ENCODE measurements at places on chromosomes 12 and 14.

DNA sequence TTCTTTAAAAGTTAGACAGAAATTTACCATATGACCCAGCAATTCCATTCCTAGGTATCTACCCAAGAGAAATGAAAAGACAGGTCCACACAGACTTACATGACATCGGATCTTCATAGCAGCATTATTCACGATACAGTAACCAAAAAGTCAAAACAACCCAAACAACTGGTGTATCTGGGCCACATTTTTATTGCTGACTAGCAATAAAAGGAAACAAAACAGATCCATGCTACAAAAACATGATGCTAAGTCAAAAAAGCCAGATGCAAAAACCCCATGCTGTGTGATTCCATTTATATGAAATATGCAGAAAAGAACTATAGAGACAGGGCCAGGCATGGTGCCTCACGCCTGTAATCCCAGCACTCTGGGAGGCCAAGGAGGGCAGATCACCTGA is 12.9 kb downstream of the TMEM120B start:
- no peak for DNase-seq

DNA sequence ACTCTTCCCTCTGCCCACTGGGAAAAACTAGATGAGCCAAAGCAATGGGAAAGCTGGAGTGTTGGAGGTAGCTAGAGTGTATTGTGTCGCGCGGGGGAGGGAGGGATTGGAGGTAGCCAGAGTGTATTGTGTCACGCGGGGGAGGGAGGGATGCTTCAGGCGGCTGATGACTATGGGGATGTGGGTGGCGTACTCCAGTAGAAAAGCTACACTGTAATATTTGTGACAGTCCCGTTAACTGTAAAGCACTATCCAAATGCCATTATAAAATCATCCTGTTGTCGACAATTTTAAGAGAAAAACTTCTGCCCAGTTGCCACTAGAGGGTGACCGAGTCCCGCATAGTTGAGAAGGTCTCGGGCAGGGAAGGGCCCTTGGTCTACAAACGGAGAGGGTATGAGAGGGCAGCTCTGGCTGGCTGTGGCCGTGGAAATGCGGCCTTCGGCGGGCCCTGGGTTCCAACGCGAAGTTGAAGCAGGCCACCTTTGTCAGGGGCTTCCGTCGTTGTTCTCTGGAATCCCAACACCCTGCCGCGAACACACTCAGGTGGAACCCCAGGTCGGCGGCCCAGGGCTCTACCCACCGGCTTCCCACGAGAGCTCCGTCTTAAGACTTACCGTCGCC is 15.1 kb upstream of the PLEK2 start:
- peak; percentile 73 for DNase-seq

GRCh38 chr14:21088687-21089086 is 9.8 kb downstream of the ZNF219 start:
- no peak for DNase-seq

DNA sequence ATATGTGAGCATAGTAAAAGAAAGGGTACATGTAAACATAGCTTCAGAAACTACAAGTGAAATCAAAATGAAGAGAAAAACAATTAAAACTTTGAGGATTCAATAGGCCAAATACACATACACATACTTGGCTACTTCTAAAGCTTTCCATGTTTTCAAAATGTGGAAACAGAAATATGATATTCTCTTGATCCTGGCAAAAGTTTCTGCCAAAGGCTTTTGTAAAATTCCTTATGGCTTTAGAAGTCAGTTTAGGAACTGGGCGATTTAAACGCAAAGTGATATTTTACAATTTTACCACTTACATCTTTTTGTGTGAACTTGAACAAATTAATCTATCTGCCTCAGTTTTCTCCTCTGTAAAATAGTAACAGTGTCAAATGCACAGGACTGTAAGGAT is 756.4 kb downstream of the C12orf50 start:
- no peak for DNase-seq

DNA sequence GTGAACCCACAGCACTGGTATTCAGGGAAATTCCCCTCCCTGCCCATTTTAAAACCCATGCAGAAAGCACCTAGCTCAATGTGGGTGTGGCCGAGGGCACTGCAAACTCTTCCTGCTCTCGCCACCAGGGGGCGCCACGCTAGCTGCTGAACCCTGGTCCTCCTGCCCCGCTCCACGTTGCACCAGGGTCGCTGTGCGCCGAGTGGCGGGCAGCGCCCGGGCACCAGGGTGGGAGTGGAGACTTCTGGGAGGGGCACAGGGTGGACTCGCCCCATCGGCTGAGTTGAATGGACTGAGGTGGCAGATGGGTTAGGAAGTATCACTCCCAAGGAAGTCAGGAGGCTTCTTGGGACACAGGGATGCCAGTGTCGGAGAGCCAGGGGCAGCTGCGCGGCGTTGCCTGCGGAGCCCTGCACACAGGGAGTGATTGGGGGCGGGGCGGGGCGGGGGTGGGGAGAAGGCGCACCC is 48.1 kb upstream of the BCL11B start:
- peak; percentile 81 for DNase-seq

GRCh38 chr14:79018836-79019235 is 848.7 kb downstream of the NRXN3 start:
- no peak for DNase-seq

GRCh38 chr12:1391722-1392121 is 202.7 kb downstream of the FBXL14 start:
- DNase-seq: no peak

- no peak for DNase-seq
These were observed 26.8 kb downstream of the CCNK start for GRCh38 chr14:99507860-99508640.

DNA sequence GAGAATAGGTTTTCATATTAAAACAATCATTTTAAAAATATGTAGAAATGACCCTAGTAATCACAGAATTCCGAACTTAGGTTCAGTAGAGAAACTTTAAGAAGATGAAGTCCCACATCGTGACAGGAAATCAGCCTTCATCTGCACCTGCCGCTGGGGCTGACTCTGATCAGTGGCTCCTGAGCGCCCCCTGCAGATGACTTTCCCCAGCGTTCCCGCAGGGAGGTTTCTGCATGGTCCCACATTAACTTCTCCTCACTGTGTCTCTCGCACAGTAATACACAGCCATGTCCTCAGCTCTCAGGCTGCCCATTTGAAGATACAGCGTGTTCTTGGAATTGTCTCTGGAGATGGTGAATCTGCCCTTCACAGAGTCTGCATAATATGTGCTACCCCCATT is 1131.1 kb downstream of the TMEM121 start:
- peak; percentile 75 for DNase-seq

DNA sequence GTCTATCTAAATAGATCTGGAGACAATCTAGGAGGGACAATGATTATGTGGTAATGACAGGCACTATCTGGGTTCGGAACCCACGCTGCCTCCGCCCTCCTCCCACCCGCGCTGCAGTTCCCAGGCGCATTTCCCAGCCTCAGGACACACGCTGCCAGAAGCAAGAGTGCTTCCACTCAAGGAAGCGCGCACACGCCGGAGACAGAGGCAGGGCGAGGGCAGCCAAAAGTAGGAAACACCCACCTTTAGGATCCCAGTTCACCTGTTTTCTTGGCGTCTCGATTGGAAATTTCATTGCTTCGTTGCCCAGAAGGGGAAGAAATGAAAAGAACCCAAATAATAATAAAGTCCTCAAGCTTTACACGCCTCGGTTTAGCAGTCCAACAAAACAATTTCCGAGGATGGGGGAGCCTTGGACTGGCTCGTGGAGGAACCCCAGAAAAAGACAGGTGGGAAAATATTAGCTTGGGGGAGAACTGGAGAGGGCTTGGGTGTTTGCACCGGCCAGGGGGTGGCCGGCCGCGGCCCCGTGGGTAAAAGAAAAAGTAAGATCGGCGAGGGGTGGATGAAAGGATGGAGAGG is 474 bp downstream of the KCNK10 start:
- no peak for DNase-seq

GRCh38 chr12:69936766-69937165 is 111.7 kb downstream of the MYRFL start:
- no peak for DNase-seq

- no peak for DNase-seq
These were observed 73.4 kb downstream of the SPTB start for GRCh38 chr14:64806202-64806861.

DNA sequence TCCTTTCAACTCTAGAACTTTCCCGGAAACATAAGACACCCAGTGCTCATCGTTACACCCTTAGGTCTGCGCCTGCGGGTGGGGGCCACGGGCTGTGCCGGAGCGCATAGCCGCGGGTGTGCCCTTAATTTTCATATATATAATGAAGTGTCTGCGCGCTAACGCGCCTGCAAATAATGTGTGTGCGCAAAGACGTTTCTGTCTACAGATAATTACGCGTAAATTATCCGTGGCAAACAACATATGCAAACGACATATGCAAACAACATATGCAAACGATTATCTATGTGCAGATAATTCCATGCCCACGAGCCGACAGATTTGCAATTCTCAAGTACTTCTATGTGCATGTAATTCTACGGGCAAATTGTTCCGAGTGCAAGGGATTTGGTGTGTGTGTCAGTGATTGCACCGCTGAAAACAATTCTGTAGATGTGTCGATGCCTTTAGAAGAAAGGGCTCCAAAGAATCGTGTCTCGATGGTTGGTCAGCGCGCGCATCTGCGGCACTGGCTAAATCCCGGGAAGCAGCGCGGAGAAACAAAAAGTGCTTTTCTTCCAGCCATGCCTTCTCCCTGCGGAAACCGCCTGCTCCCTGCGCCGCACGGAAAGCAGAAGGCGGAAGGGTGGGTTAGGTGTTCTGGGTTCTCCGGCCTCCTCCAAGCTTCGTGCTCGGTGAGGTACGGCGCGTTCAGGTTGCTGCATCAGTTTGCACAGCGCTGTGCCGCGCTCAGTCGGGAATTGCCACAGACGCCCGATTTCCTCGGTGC is 34.5 kb upstream of the TBX5 start:
- DNase-seq: no peak

GRCh38 chr12:127515941-127516340 is 751.0 kb upstream of the TMEM132C start:
- no peak for DNase-seq

DNA sequence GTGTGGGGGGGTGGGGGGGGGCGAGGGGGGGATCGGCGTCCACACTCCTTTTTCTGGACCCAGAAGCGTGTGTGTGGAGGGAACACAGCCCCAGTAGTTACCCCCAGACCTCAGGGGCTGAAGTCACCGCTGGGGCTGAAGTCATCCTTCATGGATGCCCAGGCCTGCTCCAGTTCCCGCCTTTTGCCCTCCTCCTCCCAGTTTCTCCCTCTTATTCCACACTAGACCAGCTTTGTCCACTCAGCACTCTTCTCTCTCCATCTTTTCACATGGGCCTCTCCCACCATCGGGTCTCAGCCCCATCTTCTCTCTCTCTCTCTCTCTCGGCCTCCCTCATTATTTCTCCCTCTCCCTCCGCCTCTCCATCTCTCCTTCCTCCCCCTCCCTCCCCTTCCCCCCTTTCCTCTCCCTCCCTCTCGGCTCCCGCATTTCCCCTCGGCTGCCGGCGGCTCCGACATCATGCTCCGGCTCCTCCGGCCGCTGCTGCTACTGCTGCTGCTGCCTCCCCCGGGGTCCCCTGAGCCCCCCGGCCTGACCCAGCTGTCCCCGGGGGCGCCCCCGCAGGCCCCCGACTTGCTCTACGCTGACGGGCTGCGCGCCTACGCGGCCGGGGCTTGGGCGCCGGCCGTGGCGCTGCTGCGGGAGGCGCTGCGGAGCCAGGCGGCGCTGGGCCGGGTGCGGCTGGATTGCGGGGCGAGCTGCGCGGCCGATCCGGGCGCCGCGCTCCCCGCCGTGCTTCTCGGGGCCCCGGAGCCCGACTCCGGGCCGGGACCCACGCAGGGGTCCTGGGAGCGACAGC is at the start of gene P3H3:
P3H3 (plus strand) TSS at position 426 of the 799 bp plus-strand sequence; CDS start at position 460, 34 bp downstream.
- DNase-seq: peak; percentile 58

- DNase-seq: no peak
These were observed 48.9 kb upstream of the FOS start for GRCh38 chr14:75229661-75230139.

All from activated T-cell treated with anti-CD3 and anti-CD28 coated beads, Interleukin-2, amount 50 U/mL, for 72 hours (primary cell).